Activated CD4-positive, CD25-positive, alpha-beta regulatory T cell treated with anti-CD3 and anti-CD28 coated beads, Interleukin-2, amount 50 U/mL, for 16 hours (primary cell): ENCODE measurements at places on chromosomes 5 and 9.

GRCh38 chr5:139669662-139670368, 21.7 kb downstream of the CXXC5 start:
- no peak for DNase-seq

GRCh38 chr9:90421786-90422185, 220.8 kb downstream of the DIRAS2 start:
- DNase-seq = no peak

DNA sequence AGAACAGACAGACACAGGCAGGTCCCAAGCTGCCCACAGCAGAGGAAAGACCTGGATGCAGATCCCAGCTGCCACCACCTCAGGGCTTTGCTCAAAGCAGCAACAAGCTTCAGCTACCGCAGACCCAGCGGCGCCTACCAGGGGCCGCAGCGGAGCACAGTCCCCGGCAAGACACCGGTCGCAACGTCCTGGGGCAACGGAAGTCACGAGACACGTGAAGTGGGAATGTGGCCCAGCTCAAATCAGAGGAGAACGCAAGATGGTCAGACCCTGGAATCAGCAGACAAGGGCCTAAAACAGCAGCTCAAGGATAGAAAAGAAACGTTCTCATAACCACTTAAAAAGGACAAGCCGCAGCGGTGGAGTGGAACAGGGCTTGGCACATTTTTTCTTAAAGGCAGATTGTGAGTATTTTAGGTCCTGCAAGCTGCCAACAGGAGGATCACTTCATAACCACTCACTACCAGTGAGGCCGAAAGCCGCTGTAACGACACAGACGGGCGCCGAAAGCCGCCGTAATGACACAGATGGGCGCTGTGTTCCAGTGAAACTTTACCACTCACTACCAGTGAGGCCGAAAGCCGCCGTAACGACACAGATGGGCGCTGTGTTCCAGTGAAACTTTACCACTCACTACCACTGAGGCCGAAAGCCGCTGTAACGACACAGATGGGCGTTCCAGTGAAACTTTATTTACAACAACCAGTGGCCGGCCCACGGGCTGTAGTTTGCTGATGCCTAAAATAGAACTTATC, 21.7 kb downstream of the SLC9A3 start:
- no peak for DNase-seq

DNA sequence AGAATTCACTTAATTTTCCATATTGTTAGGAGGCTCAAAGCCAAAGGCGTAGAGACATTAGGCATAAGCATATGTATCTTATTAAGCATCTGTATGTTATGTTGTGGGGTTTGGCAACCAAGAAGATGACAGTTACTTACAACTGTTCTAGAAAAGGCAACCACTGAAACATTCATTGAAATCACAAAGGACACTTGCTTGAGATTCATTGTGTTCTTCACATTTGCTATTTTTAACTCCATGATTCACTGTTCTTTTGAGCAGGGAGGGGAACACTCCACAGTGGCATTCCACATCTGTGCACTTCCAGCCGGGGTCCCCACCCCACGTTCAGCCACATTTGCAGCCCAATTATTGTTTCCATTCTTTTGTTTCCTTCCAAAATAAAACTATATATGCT, 107.1 kb downstream of the PALM2AKAP2 start:
- DNase-seq = no peak

GRCh38 chr5:150114773-150115408, 28.5 kb upstream of the CSF1R start:
- DNase-seq = no peak

DNA sequence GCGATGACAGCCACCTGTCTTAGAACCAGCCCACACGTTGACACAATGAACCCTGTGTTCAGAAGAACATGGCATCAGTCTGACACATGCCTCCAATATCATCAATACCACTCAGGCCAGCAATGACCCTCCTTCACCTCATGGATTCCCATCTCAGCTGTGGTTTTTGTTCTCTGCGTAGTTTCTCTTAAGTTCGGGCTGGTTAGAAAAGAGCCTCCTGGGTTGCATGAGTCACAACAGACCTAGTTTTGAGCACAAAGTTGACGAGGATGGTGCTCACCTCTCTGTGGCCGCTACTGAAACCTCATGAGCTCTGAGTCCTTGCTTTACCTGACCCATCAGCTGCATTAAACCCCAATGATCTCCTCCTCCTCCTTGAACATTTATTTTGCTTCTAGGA, 299.9 kb downstream of the SPOCK1 start:
- DNase-seq = no peak

- DNase-seq = no peak
Measured at GRCh38 chr9:114174876-114175771, 19.8 kb downstream of the COL27A1 start.

GRCh38 chr9:35619800-35620158, 1.6 kb upstream of the CD72 start:
- no peak for DNase-seq

DNA sequence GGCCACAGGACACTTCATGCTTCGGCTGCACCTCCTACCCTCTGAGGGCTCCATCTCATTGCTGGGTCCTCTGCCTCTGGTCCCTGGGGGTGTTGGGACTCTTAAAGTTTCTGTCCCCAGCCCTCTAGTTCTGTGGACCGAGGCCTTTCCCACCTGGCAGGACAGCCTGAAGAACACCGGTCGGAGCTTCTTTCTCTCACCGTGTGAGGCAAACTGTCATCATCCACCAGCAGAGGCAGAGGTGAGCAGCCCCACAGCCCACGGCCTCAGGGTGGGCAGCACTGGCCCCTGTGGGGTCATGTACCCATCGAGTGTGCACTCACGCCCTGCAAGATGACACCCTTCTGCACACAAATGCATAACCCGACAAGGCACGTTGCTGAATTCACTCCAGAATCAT, 49.9 kb downstream of the IRX2 start:
- no peak for DNase-seq

GRCh38 chr5:112848116-112848811, 12.8 kb upstream of the SRP19 start:
- DNase-seq = no peak

DNA sequence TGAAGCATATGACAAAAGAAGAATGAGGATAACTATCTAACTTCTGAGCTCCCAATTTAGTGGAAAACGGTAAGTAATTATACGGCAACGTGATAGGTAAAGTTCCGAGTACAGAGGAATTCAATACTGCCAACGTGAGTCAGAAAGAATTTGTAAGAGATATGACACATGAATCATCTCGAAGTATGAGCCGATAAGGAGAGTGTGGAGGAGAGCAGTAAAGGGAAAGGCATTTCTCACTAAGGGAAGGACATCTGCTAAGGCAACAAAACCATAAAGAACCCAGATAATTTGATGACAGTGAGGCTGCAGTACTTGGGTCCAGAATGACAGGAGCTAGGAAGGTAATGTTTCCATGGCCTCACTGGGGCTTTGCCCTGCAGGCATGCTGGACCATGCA, 11.0 kb downstream of the MPDZ start:
- DNase-seq = no peak

- DNase-seq = no peak
Measured at GRCh38 chr9:110068212-110068611, 139.7 kb downstream of the C9orf152 start.

DNA sequence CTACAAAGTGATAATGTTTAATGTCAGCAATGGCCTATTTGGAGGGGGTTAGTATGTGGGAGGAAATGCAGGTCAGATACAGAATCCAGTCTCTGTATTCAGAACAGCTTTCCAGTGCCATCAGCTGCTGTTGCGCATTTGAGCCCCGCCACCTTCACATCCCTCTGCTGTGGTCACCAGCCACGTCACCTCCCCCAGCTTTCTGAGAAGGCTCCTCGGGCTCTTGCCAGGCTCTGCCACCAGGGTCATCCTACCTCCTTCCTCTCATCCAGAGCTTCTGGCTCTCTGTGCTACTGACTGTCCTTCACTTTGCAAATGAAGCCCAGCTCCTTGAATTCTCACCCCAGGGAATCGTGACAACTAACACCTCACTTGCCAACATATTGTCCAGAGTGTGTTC, 138.8 kb downstream of the PIK3R1 start:
- no peak for DNase-seq

DNA sequence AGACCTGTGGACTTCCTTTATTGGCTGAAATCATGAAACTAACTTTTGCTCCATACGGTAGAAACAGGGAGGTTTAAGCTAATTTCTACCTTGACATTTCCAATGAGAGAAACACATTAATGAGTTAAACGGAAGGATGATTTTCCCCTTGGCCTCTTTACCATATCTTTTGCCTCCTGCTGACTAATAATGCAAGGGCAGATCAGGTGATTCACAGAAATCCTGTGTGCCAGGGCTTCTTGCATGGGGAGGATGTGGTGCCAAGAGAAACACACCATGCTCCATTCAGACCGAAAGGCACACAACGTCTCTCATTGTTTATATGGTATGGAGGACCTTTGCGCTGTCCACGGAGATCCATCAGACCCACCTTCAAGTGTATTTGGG, 17.4 kb upstream of the PRLR start:
- no peak for DNase-seq

- no peak for DNase-seq
Measured at GRCh38 chr5:146548781-146549449, 32.9 kb upstream of the GPR151 start.

DNA sequence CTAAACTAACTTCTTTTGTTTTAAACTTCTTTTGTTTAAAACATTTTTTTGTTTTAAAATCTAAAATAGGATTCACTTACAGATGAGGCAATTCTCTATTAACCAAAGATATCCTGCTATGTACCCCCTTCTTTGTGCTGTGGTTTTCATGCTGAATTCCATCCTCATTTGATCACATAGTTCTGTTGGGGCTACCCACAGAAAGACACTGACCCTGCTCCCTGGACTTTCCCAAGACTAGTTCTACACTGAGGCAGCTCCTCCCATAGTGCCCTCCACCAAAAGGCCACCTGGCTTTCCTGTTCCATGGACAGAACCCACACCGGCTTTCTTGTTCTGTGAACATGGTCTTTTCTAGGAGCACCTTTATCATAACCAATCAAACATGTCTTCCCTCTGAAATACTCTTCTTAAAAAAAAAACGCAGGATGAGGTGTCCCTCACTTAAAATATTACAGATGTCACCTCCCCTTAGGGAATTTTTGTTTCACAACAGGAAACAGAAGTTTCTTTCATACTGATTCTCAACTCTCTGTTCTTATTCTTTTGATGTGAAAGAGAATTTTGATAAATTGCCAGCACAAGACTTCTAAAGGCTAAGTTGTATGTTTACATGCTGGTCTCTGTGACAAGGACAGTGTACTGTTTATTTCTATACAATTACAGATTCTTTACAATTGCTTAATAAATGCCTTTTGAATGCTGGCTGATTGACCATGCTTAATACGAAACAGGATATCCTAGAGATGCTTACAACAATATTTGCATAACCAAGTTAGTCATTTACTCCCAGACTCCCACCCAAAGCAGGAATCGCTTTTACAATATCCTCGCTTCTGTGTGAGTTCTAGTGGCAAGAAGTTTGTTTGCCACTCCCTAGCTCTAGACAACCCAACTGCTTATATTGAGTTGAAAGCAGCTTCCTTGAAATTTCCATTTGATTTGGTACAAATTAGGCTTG, 300.4 kb downstream of the DTWD2 start:
- no peak for DNase-seq

GRCh38 chr9:71955300-71955915, 44.0 kb downstream of the C9orf85 start:
- DNase-seq = no peak

DNA sequence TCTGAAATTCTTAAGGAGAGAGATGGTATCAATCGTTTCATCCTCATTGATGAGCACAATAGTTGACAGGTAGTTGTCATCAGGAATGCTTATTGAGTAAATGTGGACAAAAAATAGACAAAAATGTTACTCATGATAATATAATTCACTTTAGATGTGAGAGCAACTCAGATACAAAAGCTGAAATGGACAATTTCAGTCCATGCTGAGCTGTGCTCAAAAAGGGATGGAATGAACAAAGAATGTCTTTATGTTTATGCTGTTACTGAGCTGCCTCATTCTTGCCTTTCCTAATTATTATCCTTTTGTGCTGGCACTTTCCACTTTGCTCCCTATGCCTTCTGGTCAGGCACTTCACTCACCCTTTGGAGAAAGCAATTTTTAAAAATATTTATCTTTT, 49.5 kb downstream of the JAKMIP2 start:
- DNase-seq = no peak

DNA sequence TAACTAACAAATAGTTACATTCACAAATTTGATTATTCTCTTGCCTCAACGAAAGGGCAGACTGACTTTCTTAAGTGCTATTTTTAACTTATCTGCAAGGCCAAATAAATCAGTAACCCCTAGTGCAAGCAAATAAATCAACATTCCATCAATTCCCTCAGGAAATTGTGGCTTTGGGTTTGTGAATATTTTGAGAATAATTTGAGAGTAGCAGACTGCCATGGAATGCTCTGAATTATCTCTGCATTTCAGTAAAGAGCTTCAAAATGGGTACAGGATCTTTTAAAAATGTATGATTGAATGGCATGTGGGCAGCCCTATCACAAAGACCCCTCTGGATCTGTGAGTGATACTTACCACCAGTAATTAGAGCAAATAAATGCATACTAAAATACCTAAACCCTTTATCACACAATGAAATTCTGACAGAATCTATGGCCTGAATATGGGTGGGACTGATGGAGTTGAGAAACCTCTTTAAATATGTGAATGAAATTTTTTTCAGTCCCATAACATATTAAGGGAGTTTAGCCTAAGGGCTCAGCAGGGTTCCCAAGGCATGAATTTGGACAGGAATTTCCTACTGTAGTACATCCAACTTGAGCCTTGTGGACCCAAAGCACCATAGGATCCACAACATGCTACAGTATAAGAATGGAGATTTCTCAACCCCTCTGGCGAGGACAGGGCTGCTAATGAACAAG, 92.5 kb upstream of the ITGA2 start:
- no peak for DNase-seq

- no peak for DNase-seq
Measured at GRCh38 chr9:130276121-130276520, 10.6 kb downstream of the HMCN2 start.

DNA sequence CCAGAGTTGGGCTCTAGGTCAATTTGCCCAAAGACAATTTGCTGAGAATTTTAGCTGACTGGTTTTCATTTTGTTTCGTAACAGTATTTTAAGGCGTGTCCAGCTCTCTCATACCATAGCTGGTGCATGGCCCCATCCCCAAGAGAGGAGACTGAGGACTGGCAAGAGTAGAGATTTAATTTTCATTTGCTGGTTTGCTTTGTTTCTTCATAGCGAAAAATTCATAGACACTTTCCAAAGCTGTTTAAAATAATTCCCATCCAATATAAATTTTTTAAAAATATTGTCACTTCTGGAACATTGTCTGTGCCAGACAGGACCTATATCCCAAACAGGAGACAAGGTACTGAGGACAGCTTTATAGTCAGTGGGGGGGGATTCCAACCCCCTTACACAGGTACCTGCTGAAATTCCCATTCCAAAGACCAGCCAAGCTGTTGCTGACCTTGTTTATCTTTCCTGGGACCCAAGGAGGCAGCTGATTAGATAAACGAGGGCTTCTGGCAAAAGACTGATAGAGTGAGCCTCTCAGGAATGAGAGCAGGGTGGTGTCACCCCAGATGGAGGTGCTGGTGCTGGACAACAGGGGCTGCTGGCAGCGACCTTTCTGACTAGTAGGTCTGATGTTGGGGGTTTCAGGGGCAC, 6.8 kb upstream of the ANGPTL2 start:
- no peak for DNase-seq
